ENCODE measurements at places on chromosomes 6 and 20.

DNA sequence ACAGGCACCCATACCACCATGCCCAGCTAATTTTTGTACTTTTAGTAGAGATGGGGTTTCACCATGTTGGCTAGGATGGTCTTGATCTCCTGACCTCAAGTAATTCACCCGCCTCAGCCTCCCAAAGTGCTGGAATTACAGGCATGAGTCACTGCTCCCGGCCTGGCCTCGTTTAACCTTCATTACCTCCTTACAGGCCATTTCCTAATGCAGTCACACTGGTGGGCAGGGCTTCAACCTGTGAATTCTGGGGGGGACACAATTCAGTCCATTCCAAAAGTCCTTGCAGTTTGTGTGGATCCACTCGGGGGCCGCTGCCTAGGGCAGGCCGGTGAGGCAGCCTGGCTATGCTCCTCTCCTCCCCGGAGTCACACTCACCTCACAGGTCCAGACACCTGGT, 112.4 kb upstream of the SNX9 start:
- no peak for DNase-seq

DNA sequence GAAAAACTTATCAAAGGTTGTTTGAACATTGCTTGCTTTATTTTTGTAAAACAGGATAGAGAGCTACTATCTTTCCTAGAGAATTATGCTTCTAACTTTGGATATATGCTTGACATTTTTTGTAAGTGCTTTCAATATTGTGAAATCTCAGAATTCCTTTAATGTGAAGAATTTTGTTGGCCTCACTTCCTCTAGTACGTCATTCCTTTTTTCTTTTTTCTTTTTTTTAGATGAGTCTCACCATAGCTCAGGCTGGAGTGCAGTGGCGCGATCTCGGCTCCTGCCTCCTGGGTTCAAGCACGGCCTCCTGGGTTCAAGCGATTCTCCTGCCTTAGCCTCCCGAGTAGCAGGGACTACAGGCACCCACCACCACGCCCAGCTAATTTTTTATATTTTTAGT, 668.1 kb downstream of the RFPL4B start:
- DNase-seq = no peak

- DNase-seq = no peak
Observed at GRCh38 chr6:90026216-90026615, 131.9 kb downstream of the GJA10 start.

DNA sequence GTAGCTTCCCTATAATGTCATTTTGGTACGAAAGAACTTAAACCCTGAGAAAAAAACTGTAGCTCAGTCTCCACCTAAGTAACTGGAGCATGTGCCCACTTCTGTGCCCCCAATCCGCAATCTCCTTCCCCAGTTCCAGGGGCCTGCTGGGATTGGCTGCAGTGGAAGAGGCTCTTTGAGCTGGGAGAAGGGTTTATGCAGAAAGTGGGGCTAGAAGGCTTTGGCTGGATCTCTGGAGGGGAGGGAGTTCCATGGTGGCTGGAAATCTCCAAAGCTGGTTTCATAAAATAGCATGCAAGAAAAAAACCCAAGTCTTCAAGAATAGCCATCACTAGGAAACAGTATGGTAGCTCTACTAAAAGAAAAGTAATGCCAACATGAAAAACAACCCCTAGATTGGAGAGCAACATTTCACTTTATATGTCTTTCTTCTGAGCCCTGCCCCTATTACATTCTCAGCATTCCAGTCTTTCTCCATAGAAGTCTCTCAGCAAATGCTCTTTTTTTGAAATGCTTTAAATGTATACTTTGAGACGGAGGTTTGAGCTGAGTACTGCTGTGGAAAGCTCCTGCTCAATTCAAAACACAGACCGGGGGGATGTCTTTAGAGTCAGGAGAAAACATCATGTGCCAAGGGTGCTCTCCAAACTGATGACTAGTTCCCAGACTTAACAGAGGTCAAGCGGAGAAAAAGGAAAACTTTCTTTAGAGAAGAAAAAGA, 36.0 kb upstream of the FOXO3 start:
- DNase-seq = no peak
